ENCODE measurements at places on chromosomes 5 and 9.
A peak's percentile ranks its signal among the peaks of the same experiment; 100 is the strongest.

- H3K27ac ChIP-seq = no peak overlapping the region
- peaks cover 5% of the 10 kb centered on the region for H3K36me3 ChIP-seq
- H3K27me3 ChIP-seq = no peaks in the 10 kb centered on the region
- no peak for DNase-seq
- H3K4me3 ChIP-seq = no peak overlapping the region
These were observed 455 bp downstream of the KIF20A start for GRCh38 chr5:138179277-138179857.

DNA sequence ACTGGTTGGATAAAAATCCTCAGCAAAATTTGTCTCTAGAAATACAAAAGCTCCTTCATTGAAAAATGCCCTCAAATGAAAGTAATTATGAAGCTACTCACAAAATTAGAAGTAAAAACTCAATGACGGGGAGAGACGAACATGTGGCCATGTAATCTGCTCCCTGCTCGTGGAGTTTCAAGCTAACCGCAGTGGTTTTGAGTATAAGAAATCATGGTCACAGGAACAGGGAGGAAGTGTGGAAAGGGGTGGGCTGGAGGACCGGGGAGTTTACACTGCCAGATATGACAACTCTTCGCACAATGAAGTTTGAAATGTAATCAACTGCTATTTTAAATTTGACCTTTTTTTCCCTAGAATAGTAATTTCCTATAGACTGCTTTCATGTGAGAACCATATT, 765.4 kb upstream of the DMAC1 start:
- peaks cover 2% of the 10 kb centered on the region for H3K36me3 ChIP-seq
- no peaks in the 10 kb centered on the region for H3K27me3 ChIP-seq
- H3K4me1 ChIP-seq = peaks cover 5% of the 10 kb centered on the region
- no peak overlapping the region for H3K27ac ChIP-seq
- DNase-seq = no peak
- H3K4me3 ChIP-seq = no peak overlapping the region

GRCh38 chr9:33329979-33330378, 39.7 kb downstream of the NFX1 start:
- H3K4me3 ChIP-seq = no peak overlapping the region
- peaks cover 2% of the 10 kb centered on the region for H3K4me1 ChIP-seq
- DNase-seq = no peak
- no peak overlapping the region for H3K27ac ChIP-seq
- peaks cover 53% of the 10 kb centered on the region for H3K36me3 ChIP-seq

DNA sequence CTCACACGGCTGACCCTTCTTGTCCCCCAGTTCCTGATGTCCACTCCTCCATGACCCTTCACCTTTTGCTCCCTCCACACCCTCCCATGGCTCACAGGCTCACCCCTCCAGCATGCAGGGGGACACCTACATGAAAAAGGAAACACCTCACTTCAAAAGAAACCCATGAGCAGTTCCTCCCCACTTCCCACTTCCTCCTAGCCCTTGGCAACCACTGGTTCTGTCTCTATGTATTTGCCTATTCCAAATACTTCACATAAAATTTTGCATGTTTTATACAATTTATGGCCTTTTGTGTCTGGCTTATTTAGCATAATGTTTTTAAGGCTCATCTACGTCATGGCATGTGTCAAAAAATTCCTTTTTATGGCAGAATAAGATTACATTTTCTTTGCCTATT, 100.2 kb upstream of the S1PR3 start:
- H3K36me3 ChIP-seq = no peaks in the 10 kb centered on the region
- H3K27ac ChIP-seq = no peak overlapping the region
- H3K4me1 ChIP-seq = peaks cover 4% of the 10 kb centered on the region
- H3K4me3 ChIP-seq = no peak overlapping the region
- no peak for DNase-seq
- H3K27me3 ChIP-seq = no peaks in the 10 kb centered on the region

GRCh38 chr5:102523541-102524175, 24.9 kb upstream of the SLCO6A1 start:
- no peaks in the 10 kb centered on the region for H3K4me1 ChIP-seq
- no peak for DNase-seq
- no peak overlapping the region for H3K4me3 ChIP-seq
- H3K36me3 ChIP-seq = no peaks in the 10 kb centered on the region
- H3K27ac ChIP-seq = no peak overlapping the region

DNA sequence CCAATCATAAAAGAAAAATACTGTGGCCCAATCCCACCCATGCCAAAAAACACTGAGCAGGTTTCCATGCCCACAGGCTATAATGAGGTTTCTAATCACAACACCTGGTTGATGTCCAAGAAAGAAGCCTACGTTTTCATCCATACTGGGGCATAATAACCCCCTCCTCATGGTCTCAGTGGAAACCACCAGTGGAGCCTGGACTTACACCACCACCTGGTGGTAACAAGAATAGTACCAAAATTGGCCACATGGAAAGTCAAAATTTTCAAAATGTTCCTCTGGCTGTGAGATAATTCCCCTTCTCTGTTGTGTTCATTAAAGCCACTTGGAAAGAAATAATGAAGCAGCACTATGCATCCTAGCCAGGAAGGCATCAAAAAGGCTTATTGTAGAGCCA, 687.3 kb upstream of the ST8SIA4 start:
- no peaks in the 10 kb centered on the region for H3K27me3 ChIP-seq
- no peaks in the 10 kb centered on the region for H3K4me1 ChIP-seq
- no peak overlapping the region for H3K4me3 ChIP-seq
- no peaks in the 10 kb centered on the region for H3K36me3 ChIP-seq
- no peak overlapping the region for H3K27ac ChIP-seq

DNA sequence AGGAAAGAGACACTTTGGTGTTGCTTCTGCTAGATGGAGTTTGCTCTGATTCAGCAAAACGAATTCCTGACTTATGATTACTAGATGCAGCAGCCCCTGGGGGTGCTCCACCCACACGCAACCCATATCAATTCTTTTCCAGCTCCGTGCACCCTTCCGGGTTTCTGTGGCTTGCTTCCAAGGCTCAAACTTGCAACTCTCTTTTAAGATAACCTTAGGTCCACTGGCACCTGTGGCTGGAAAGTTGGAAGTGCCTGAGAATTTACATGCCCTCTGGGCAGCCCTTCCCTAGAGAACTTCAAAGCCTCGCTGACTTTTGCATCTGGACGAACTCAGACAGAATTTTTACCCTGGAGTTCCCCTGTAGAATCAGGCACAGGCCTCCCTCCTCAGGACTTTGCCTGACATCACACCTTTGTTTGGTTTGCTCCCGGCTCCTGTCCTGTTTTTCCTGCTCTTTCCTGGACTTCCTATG, 224.9 kb downstream of the SNX18 start:
- no peak overlapping the region for H3K4me3 ChIP-seq
- peak overlapping the region; percentile 22 for H3K27ac ChIP-seq
- H3K27me3 ChIP-seq = no peaks in the 10 kb centered on the region
- no peak for DNase-seq
- no peaks in the 10 kb centered on the region for H3K36me3 ChIP-seq

GRCh38 chr9:110744715-110745384, 76.3 kb downstream of the MUSK start:
- H3K4me1 ChIP-seq = peaks cover 30% of the 10 kb centered on the region
- H3K36me3 ChIP-seq = no peaks in the 10 kb centered on the region
- peak overlapping the region; percentile 7 for H3K27ac ChIP-seq
- no peaks in the 10 kb centered on the region for H3K27me3 ChIP-seq
- no peak overlapping the region for H3K4me3 ChIP-seq

DNA sequence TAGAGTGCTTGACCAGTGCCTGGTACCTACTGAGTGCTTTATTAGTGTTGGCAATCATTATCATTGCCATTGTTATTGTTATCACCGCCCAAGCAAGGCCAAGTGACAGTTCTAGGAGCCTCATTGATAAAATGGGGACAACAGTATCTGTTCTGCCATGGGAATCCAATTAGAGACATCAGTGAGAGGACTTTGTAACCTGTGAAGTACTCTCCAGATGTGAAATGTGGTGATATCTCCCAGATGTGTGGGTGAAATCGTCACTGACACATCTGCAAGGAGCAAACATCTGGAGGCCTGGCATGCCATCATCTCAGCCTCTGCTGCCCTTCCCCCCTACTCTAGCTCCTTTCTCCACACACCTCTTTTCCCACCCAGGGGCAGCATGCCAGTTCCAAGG, 260.8 kb downstream of the PAPPA start:
- H3K27me3 ChIP-seq = no peaks in the 10 kb centered on the region
- no peak overlapping the region for H3K4me3 ChIP-seq
- H3K27ac ChIP-seq = no peak overlapping the region
- H3K4me1 ChIP-seq = no peaks in the 10 kb centered on the region
- DNase-seq = no peak

DNA sequence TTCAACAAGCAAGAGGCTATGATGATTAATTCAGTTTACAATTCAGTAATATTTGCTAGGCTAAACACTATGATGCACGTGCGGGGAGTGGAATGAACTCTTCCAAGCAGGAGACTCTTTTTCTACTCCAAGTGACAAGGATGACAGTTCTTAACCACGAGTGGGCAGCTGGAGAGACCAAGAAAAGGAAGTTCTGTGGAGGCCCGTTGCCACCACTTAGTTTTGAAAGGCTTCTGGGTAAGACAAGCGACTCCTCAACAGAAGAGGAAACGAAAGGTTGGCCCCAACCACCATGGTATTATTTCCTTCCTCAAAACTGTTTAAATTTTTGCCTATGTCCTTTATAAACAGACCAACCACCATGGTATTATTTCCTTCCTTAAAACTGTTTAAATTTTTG, 2.8 kb downstream of the DCAF12 start:
- H3K27me3 ChIP-seq = no peaks in the 10 kb centered on the region
- no peak for DNase-seq
- H3K36me3 ChIP-seq = peaks cover 24% of the 10 kb centered on the region
- no peak overlapping the region for H3K27ac ChIP-seq

- peaks cover 18% of the 10 kb centered on the region for H3K4me1 ChIP-seq
- no peak for DNase-seq
- peaks cover 2% of the 10 kb centered on the region for H3K36me3 ChIP-seq
- H3K27me3 ChIP-seq = peaks cover 6% of the 10 kb centered on the region
- H3K4me3 ChIP-seq = no peak overlapping the region
These were observed 35.9 kb upstream of the EXOC3 start for GRCh38 chr5:407051-407450.

GRCh38 chr9:129524582-129525270, 96.2 kb downstream of the C9orf50 start:
- peaks cover 14% of the 10 kb centered on the region for H3K4me1 ChIP-seq
- H3K36me3 ChIP-seq = peaks cover 24% of the 10 kb centered on the region
- no peak for DNase-seq
- no peak overlapping the region for H3K4me3 ChIP-seq

GRCh38 chr9:92432350-92432749, 8.1 kb upstream of the OMD start:
- H3K4me3 ChIP-seq = no peak overlapping the region
- no peaks in the 10 kb centered on the region for H3K27me3 ChIP-seq
- peaks cover 5% of the 10 kb centered on the region for H3K4me1 ChIP-seq
- no peak overlapping the region for H3K27ac ChIP-seq

All from mesothelial cell of epicardium (in vitro differentiated cells).